Fibroblast of skin of left quadriceps (primary cell): ENCODE measurements at places on chromosomes 7 and 10.
A peak's percentile ranks its signal among the peaks of the same experiment; 100 is the strongest.

- DNase-seq: no peak
These were observed 3.5 kb upstream of the OIT3 start for GRCh38 chr10:72890086-72890485.

DNA sequence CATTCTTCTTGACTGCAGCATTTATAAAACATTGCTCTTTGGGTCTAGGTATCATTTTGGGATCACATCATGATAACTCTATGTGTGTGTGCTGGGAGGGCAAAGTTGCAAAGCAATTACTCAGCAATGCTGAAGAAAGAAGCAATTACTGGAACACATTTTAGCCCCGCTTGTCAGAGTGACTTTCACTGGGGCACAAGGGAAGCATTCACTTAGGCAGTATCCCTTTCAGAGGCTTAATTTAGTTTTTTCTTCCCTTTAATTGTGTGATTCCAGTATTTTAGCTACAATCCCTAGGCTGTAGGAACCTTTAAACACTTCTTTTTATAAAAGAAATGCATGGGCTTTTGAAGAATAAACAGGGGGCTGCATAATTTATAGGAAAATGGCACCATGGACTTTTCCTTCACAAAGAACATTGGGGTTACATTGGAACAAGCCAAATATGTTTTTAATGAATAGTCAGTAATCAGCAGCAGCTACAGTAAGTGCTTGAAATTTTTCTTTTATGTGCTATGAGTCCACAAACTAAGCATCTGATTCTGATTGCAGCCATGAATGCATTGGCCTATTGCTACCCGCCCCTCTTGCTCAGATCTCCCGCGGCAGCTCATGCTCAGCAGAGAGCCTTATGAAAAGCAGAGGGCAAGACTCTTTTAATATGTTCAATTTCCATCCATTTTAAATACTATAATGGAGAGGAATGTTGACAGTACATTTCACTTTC is 51.2 kb upstream of the NXPH1 start:
- DNase-seq: no peak

DNA sequence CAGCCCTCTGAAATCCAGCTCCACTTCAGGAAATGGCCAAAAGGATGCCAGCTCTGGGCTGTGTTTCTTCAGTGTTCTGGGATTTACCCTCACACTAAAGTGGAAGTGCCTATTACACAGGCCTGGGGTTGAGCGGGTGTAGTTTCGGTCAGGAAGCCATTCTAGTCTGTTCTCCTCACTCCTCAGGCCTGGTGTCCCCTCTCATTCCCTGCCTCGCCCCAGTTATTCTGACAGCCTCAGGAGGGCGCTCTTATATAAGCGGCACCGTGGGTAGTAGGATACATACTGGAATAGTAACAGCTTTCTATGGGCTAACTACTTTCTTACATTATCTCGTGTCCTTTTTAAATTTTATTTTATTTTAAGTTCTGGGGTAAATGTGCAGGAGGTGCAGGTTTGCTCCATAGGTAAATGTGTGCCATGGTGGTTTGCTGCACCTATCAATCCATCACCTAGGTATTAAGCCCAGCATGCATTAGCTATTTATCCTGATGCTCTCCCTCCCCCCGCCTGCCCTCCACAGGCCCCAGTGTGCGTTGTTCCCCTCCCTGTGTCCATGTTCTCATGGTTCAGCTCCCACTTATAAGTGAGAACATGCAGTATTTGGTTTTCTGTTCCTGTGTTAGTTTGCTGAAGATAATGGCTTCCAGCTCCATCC is 12.2 kb upstream of the LGI1 start:
- no peak for DNase-seq

- no peak for DNase-seq
These were observed 34.9 kb upstream of the TMEM248 start for GRCh38 chr7:66886152-66886551.

GRCh38 chr10:6815346-6815745 is 235.3 kb upstream of the PRKCQ start:
- DNase-seq: no peak

- DNase-seq: peak; percentile 59
These were observed 77.9 kb downstream of the PCGF5 start for GRCh38 chr10:91298224-91298871.

- no peak for DNase-seq
These were observed 103.6 kb downstream of the LYZL1 start for GRCh38 chr10:29392376-29393021.

DNA sequence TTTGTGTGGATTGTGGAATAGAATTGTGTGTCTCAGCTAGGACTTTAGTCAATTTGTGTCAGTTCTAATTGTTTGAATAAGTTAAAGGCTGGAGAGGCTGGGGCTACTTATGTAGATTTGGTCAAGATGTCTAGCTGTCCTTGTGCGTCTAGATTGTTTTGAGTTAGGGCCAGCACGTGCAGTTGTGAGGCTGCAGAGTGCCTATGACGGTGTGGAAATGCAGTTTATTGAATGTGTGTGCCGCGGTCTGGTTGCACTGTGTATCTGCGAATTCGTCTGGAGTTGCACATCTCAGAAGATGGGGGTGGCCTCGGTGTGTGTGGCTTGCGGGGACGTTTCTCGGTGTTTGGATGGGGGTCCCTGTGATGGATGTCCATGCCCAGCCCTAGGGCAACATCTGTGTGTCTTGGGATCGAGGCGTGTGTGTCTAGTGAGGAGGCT is 10.2 kb downstream of the EMX2 start:
- DNase-seq: peak; percentile 36

DNA sequence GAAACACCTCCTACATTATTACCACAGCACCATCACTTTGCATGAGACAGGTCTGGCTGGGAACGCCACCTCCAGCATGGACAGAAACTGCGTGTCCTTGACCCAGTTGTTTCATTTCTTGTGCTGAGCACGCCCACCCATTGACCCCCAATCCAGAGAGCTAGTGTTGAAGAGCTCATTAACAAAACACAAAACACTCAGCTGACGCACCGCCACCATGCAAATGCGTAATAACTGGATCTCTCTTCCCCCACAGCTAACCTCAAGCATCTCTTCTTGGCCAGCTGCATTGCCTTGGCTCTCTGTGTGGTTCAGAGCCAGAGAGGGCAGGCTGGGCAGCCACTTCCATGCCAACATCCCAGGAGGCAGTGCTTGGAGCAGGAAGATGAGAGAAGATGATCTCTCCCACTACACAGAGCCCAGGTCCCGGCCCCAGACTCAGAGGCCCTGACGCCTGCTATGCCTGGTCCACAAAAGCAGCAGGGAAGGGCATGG is 173.5 kb downstream of the PLXNA4 start:
- DNase-seq: no peak

DNA sequence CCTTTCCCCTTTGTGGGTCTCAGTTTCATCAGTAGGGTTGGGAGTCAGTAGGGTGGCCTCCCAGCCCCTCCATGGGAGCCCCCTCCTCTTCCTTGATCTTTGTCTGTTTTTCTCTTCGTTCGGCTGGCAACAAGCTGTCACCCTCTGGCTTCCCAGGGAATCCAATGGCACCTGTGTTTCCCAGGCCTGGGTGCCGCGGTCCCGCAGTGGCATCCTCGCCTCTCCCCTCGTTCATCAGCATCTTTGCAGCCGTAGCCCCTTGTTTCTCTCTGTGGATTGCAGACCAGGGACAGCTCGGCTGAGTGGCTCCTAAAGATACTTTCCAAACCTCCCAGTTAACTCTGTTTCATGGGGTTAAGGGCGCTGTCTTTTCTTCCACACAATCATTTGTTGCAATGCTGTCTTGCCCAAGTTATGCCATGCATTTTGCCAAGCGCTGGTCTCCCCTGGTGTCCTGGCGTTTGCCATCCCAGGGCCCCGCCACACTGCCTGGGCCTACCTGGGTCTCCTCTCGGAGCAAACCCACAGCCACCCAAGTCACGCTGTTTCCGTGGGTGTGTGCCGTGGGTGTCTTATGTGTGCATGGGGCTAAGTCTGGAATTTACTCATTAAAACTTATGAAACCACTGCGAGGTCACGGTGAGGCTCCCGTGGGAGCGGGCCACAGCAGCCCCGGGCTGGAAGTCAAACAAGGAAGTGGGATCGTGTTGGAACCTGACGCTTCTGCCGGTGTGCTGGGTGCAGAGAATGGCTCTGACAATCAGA is 189.4 kb upstream of the SHH start:
- DNase-seq: no peak

GRCh38 chr7:36071605-36072004 is 81.4 kb upstream of the EEPD1 start:
- no peak for DNase-seq

GRCh38 chr7:122883049-122883680 is 3.1 kb downstream of the CADPS2 start:
- no peak for DNase-seq
